Kasumi-1 (cell line): ENCODE measurements at places on chromosomes 13 and 19.

GRCh38 chr13:19597523-19597922, 35.9 kb upstream of the MPHOSPH8 start:
- DNase-seq: no peak

GRCh38 chr13:79287939-79288795, 117.9 kb downstream of the RBM26 start:
- DNase-seq: no peak

- no peak for DNase-seq
These were observed 670.5 kb upstream of the ARGLU1 start for GRCh38 chr13:107238262-107238981.

GRCh38 chr13:67156723-67157060, 73.4 kb downstream of the PCDH9 start:
- DNase-seq: no peak

DNA sequence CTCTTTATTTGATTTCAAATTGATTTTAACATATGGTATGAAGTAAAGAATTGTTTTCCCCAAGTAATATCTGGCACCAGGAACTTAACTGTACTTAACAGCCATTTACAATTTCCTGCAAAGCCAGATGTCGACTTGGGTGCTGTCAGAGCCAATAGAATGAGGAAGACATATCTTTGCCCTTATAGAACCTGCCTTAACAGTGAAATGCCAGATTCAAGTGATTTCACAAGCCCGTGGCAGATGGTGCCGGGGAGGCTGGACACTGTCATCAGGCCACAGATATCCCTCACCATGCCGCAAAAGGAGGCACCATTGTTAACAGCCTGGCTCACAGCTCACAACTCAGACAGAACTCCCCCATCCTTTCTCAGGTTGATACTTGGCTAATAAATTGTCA, 48.7 kb downstream of the ESD start:
- peak; percentile 46 for DNase-seq

GRCh38 chr13:76014406-76015318, 378.5 kb downstream of the LMO7 start:
- no peak for DNase-seq

DNA sequence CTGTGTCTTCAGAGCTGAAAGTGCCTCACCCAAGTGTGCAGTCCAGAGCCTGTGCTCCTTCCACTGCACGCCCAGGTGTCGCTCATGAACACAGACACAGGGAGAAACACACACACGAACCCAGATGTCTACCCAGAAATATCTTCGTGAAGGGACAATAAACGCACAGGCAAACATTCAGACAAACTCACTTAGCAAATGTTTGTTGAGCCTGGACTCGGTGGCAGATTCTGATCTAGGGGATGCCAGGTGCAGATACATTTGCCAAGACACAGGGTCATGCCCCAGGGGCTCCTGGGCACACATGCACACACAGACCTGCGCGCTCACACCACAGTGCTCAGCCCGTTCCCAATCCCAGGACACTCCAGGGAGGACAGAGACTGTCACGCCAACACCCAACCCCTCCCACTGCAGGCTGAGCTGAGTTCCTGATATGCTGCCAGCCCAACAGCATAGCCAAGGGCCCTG, 31.9 kb downstream of the SCGB2B2 start:
- DNase-seq: no peak

GRCh38 chr13:24053519-24054251, 106.8 kb upstream of the SPATA13 start:
- peak; percentile 38 for DNase-seq

DNA sequence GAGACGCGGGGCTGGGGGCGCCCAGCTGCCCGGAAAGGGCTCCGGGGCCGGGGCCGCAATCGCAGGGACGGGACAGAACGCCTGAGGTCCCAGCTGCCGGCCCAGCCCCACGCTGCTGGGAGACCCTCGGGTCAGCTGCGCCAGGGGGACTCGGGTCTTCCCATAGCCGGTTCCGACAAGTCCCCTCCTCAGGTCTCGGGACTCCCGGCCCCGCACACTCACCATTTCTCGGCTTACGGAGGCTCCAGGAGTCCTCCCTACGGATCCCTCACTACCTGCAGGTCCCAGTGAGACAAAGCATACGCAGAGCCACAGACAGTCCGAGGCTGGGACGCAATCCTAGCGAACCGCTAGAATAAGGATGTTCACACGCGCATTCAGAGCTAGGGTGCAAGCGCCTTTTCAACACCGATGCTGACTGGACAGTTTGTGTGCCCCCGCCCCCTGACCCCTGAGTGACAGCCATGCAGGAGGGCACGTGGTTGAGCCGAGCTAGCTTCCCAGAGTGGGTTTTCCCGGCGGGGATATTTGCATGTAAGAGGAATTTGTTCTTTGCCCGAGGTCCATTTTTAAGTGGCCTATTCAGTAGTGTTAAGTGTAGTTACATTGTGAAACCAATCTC, 13.6 kb downstream of the ZNF490 start:
- no peak for DNase-seq

GRCh38 chr19:39746836-39747529, 9.2 kb upstream of the CLC start:
- no peak for DNase-seq

DNA sequence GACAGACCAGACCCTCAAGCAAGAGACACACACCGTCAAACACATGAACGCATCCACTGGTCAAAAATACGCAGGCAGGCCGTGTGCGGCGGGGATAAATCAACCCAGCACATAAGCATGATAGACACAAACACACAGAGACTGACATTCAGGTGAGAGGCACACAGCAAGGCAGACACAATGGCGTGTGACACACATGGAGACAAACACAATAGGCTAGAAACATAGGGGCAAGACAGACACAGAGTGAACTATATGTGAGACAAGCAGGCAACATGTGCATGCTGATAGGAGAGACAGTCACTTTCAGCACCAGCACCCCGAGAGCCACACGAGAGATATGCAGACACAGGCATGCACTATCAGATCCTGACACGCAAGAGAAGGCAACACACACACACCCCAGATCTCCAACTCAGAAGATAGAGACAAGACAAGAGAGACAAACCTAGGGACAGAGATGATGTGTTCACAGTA, 6.9 kb upstream of the JUNB start:
- DNase-seq: no peak

- DNase-seq: peak; percentile 7
These were observed 19.5 kb downstream of the SHC2 start for GRCh38 chr19:441213-441836.

DNA sequence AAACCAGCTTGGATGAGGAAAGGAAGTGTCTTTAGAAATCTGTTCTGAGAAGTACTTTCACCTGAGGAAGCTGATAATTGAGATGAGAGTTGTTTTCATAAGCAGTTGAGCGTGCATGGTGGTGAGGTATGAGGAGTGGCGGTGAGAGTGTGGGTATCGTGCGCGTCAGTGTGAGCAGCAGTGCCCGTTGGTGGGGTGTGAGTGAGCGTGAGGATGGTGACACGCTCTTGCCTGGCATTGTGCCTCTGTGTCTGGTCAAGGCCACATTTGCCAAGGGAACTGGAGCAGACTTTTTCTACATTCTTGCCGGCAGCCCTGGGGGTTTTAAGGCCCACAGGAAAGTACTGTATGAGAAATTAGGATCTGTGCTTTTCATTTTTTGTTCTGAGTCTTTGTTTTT, 36.5 kb upstream of the TEX29 start:
- no peak for DNase-seq

GRCh38 chr19:12628040-12629022, 17.6 kb downstream of the ZNF791 start:
- no peak for DNase-seq

- no peak for DNase-seq
These were observed 71.6 kb upstream of the TM9SF2 start for GRCh38 chr13:99429670-99430069.

GRCh38 chr19:30742406-30742938, 370.3 kb downstream of the ZNF536 start:
- DNase-seq: no peak

DNA sequence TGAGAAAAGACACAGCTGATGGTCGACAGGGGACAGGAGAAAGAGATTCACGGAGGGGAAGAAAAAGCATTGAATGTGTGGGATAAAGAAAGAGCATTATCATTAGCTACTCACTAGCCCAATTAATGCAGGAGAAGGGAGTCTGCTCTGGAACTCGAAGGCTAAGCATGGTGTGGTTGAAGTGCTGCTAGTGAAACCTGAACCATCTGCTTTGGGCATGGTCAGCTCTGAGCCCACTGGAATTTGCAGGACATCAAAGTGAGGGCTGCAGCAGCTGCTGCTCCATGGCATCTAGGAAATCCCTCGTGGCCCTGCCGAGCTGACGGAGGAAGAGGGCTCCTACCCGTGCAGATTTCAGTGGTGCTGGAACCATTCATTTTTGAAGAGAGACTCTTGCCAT, 320.3 kb downstream of the ATP8A2 start:
- DNase-seq: no peak

GRCh38 chr13:113781571-113781970, 22.5 kb downstream of the TMEM255B start:
- DNase-seq: no peak

GRCh38 chr13:25902891-25903341, 148.9 kb downstream of the SHISA2 start:
- DNase-seq: no peak

DNA sequence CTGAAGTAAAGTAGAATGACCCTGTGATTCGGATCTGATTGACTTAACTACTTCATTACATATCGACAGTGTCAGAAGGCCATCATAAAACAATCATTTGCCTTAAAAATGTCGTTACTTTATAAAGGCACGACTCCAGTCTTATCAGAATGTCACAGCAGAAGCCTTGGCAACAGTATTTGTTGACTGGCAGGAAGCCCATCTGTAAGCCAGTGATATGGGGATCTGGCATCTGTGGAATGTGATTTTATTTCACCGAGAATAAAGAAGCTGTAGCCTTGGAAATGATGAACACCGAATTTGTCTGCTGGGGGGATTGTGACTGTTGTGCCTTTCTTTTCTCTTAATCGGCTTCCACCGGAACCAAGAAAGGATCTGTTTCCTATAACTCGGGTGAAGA, 362.5 kb downstream of the TDRD3 start:
- no peak for DNase-seq

DNA sequence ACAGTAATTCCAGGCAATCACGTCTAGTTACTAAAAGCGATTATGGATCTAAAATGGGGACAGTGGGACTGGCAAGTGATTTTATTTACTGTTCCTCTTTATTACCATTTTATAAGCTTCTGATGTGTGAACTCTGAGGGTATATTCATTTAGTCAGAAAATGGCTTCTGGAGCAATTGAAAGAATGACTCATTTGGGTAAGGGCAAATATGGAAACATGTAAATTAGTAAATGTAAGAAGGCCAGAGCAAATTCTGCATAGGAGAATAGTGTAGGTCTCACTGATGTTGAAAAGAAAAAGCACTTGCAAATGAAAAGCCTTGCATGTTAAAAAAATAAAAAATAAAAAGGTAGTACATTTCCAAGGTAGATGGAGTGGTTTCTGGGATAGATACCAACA, 262.2 kb downstream of the KLF5 start:
- DNase-seq: no peak

GRCh38 chr19:990119-990571, 6.0 kb downstream of the WDR18 start:
- DNase-seq: no peak

GRCh38 chr19:45058622-45059159, 17.6 kb downstream of the ZNF296 start:
- no peak for DNase-seq

DNA sequence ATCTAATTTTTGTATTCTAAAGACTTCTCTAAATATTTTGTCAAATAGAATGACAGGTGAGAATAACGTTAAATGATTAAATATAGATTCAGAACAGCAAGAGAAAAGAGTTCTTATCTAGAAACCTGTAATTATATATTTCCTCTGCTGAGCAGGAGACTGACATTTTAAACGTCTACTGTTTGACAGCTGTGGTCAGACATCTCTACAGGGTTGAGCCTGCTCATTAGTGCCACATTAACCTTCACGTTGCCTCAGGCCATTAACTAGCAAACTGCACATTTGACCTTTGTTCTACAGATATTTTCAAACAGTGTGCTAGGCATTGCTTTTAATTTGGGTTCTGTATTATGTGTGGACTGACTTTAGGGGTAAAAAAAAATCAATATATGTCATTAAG, 347.5 kb downstream of the GPC5 start:
- DNase-seq: no peak

GRCh38 chr19:7674010-7675005, 2.6 kb upstream of the MCEMP1 start:
- DNase-seq: peak; percentile 51

- DNase-seq: no peak
These were observed 1170.0 kb upstream of the MIR17HG start for GRCh38 chr13:90177512-90177911.

GRCh38 chr13:83879431-83880171, 2.7 kb downstream of the SLITRK1 start:
- no peak for DNase-seq

DNA sequence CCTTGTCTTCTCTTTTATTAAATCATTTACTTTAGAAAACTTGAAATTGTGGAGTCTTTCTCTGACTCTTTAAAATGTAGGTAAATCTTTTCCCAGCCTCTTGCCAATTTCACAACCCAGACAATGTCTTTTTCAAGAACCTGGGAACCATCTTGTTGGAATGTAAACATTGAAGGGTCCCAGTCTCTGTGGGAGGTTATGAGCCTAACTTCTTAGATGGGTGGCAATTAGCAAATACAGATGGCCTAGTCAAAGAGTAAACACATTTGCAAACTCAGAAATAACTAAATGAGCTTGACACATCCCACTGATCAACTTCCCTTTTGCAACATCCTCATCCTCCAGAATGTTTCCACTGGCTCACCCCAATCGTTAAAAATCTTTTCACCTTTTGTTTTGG, 721.0 kb downstream of the PCDH9 start:
- no peak for DNase-seq

DNA sequence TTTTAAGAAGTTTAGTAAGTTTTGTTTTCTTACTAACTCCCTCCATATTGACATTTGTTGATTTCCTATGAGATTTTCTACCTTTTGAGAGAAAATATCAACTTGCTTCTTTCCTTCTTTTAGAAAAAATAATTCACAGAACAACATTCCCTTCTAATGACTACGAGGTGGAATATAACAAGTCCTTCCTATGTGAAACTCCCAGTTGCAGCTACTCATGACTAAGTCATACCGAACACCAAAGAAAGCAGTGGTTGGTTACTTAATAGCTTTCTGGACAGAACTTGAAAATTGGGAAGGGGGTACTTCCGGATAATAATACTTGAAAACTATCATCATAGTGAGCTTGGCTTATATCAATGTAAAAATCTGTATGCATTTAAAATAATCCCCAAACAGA, 144.8 kb downstream of the DACH1 start:
- DNase-seq: no peak

- peak; percentile 13 for DNase-seq
These were observed 276.7 kb downstream of the POU4F1 start for GRCh38 chr13:78326633-78327032.

DNA sequence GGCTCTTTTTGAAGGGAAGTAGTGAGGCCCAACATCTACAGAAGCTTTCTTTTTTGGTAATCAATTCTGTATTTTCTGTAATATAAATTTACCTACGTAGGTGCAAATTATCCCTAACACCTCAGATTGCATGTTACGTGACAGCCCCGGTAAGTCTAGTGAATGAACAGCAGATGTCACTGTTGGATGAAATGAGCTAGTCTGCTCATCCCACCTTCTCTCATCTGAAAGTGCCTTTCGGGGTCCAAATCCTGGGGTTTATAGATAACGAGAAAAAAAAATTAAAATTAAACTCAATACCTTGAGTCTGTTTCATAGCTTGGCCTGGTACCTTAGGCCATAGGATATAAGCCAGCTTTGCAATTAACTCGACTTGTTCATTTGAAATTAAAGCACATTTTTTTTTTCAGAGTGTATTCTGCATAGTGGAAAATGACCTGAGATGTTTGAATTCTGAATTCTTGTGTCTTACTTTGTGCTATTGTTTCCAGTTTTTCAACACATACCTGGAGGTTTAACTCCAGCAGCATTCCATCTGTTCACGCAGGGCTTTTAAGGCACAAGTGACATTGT, 548.2 kb downstream of the GPC5 start:
- DNase-seq: peak; percentile 53
